H1 (cell line): ENCODE measurements at places on chromosomes 2 and 18. TPM values are rescaled to one million over a fixed set of nuclear protein-coding genes. Genes with fewer than 3 reads are reported as not detected.

GRCh38 chr2:129772190-129772579 is 207.3 kb upstream of the RAB6C start:
- H3K27me3 ChIP-seq, result no peaks in the 10 kb centered on the region
- H3K4me3 ChIP-seq, result no peak overlapping the region
- no peaks in the 10 kb centered on the region for H3K36me3 ChIP-seq
- DNase-seq, result no peak
- no peaks in the 10 kb centered on the region for H3K4me1 ChIP-seq

DNA sequence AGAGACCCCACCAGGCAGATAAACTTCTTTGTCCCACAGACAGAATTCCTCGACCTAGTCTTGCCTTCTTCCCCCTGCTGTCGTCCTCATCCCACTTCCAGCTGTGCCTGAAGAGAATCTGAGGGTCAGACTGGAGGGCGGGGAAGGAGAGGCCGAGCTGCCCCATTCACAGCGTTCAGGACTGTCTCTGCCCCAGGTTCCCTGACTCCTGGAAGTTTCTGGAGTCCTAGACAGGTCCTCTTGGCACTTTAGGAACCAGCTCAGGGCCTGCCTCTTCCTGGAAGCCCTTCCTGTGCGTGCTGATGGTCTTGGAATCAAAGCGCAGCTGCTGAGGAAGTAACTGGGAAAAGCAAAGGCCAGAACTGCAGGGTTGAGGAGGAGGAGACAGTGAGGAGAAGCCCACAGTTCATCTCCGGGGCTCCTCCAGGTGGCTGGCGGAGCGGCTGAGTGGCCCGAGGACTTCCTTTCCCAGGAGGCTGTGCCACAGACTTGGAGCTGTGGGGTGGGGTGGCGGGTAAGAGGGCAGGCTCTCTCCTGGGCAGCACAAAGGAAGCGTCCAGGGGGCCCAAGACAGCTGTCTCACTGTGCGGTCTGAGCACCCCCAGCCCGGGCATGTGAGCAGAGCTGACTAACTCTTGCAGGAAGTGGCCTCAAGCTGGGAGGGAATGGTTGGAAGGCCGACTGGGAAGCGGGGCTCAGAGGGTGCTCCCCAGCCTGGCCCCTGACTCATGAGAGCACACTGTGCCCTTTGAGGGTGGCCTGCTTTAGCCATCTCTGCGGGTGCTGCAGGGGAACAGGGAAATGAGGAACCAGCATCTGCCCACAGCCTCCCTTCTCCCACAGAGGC is 39.5 kb downstream of the SDC1 start:
- no peak overlapping the region for H3K27ac ChIP-seq
- H3K27me3 ChIP-seq, result no peaks in the 10 kb centered on the region; the same call in 1 of the 2 replicates
- DNase-seq, result no peak
- H3K4me1 ChIP-seq, result peaks cover 34% of the 10 kb centered on the region
- H3K36me3 ChIP-seq, result no peaks in the 10 kb centered on the region

DNA sequence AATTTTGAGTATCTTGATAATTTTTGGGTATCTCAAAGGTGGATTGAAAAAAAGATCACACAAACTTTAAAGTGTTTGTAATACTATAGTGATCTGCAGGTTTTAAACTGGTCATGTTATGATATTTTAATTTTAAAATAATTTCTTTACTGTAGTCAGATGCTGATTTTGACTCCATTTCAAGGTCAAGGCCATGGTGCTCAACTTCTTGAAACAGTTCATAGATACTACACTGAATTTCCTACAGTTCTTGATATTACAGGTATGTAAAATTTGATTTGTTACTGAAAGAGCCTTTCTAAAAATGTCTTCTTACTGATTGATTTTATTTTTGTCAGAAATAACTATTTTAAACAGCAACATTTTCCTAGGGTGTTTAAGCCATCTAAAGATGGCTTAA is 33.1 kb upstream of the METAP1D start:
- no peak overlapping the region for H3K4me3 ChIP-seq
- no peak overlapping the region for H3K27ac ChIP-seq
- DNase-seq, result no peak
- H3K4me1 ChIP-seq, result no peaks in the 10 kb centered on the region

Gene UGT1A3
- total RNA-seq, result not detected in 2 replicates

GRCh38 chr2:25388491-25388890 is 46.8 kb upstream of the DNMT3A start:
- H3K27me3 ChIP-seq, result no peaks in the 10 kb centered on the region
- DNase-seq, result no peak
- H3K36me3 ChIP-seq, result peaks cover 6% of the 10 kb centered on the region; the same call in 1 of the 2 replicates
- no peak overlapping the region for H3K4me3 ChIP-seq
- H3K27ac ChIP-seq, result no peak overlapping the region
- no peaks in the 10 kb centered on the region for H3K4me1 ChIP-seq

Gene ZDBF2
- total RNA-seq, result 15.3 and 17.2 TPM in 2 replicates
